Activated CD4-positive, alpha-beta T cell treated with anti-CD3 and anti-CD28 coated beads for 48 hours (primary cell): ENCODE measurements at places on chromosomes 16 and 17.
A peak's percentile ranks its signal among the peaks of the same experiment; 100 is the strongest.

DNA sequence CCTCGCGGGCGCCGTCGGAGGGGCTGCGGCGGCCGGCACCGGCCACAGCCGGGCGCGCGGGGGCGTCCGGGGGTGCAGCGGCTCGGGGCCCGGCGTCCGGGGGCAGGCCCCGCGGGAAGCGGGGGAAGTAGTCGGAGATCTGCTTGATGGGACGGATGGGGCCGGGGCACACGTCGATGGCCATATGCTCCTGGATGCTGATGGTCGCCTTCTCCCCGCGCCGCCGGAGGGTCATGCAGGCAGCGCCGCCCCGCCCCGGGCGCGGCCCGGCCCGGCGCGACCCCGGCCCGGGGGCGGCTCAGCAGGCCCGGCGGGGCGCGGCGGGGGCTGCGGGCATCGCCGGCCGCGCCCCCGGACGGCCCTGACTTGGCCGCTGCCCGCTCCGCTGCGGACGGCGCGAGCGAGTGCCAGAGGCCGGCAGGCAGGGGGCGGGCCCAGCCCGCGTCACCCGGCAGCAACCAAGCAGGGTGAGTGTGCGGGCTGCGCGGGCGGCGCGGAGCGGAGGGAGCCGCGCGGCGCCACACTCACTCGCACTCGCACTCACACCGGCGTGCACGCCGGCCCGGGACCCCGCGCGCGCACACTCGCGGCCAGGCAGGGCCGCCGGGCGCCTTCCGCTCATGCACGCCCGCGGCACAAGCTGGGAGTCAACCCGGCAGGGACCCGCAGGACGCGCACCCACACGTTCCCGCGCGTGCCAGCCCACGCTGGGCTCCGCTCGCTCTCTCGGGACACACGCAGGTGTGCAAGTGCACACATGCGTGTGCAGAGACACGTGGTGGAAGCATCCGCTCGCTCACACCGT is at the start of gene DOC2B:
Gene DOC2B, minus strand, starts transcription at position 406 of the 805 bp plus-strand sequence. Its CDS starts 171 bp downstream, at position 235.
- peak; percentile 33 for DNase-seq

DNA sequence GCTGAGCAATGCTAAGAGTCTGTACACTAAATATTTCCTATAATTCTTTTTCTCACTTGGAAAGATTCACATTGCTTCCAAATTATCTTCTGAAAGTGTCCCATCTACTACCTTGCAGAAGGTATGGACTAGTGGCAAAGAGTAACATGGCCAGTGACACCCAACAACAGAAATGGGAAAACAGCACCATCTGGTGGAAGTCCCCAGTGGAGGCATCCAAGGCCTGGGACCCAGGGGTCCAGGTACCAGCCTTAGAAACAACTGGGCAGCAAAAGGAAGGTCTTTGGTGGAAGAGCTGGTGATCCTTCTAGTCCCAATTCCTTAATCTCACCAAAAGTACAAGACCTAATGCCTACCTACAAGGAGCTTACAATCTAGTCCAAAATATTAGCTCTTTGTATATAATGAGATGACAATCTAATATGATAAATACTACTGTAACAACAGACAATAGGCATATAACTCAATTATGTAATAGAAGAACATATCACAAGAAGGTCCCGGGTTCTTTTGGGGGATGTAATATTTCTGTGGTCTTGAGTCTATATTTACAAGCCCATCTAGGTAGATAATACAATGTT is 55.3 kb downstream of the SKAP1 start:
- peak; percentile 49 for DNase-seq

DNA sequence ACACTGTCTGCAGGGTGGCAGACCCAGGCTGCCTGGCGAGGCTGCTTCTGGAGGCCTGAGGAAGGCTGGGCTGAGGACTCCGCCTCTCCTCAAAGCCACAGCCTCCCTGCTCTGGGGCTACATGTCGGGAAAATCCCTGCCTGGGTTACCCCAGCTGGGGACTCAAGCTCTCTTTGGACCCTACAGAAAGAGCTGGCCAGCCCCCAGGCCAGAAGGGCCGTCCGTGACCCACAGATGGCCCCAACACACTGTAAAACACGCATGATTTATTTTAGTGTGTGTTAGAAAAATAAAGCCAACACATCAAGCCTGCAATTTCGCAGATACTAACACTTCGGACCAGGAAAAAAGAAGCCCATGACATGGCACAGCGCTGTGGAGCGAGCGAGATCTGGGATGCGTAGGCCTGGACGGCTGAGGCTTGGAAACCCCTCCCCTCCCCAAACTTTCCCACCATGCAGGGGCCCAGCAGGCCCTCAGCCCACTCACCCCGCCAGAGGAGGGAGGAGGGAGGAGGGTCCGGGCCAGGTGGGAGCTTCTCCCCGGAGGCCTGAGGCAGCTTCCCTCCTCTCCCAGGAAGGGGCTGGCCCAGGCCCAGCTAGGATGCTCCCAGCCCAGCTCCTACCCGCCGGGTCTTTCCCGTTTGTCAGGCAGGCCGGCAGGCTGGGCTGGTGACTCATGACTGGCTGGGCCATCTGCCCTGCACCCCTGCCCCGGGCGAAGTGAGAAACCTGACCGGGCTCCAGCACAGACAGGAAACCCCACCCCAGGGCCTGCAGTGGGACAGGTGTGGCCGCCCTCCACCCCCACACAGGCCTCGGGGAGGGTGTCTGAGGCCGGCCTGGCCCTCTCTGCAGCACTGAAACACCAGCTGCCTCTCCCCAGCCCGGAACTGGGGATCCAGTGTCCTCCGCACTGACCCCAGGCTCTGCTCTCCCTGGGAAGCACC is 34.1 kb upstream of the SLC38A10 start:
- DNase-seq = no peak

GRCh38 chr17:29778956-29779811 is 150.8 kb downstream of the SSH2 start:
- peak; percentile 87 for DNase-seq

DNA sequence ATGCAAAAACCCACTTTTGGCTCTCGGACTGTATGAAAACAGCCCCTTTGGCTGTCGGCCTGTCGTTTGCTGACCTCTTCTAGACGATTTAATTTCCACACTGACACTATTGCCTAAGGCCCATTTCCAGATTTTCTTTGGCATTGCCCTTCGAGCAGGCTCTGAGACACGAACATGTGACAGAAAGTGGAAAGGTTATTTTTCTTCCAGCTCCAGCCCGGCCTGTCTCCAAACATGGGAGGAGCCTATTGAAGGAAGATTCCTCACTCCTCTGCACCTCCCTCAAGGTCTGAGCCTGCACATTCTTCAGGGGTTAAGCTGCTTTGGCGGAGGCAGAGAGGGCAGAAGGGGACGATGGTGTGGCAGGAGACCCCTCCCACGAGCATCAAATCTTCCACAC is 85.9 kb upstream of the FOXF1 start:
- no peak for DNase-seq

DNA sequence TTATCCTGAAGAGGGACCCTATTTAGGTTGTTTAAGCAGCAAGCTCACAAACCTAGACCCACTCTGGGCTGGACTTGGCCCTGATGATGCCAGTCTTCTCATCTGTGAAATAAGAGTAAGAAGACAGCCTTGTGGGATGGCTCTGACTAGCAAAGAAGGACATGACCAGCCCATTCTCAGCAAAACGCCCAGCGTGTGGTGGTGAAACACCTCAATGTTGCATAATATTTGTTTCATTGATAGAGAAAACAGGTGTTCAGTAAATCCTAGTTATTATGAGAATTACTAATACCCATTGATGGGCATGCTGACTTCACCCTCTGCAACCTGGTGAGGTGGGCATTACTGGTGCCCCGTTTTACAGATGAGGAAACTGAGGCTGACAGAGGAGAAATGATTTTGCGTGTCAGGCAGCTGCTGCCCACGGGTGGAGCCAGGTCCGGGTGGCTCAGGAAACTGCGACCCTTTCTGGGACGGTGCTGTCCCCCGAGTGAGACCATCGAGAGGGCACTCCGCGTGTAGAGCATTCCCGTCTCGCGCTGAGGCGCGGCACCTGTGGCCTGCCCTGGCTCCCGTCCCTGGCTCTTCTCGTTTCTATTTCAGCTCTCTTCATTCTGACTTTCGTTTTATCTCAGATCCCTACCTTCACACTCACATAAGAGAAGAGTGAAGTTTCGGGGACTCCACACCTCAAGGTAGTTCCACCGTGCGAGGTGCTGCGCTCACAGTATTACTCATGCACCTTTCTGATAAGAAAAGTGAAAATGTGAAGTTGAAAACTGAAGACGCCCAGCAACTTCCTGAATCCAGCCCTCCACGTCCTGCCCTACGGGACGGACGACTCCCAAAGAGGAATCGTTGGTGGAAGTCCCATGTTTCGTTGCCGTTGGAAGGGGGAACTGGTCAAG is 48.5 kb downstream of the IRF8 start:
- peak; percentile 77 for DNase-seq

GRCh38 chr17:4229627-4230541 is 33.9 kb downstream of the ANKFY1 start:
- no peak for DNase-seq

DNA sequence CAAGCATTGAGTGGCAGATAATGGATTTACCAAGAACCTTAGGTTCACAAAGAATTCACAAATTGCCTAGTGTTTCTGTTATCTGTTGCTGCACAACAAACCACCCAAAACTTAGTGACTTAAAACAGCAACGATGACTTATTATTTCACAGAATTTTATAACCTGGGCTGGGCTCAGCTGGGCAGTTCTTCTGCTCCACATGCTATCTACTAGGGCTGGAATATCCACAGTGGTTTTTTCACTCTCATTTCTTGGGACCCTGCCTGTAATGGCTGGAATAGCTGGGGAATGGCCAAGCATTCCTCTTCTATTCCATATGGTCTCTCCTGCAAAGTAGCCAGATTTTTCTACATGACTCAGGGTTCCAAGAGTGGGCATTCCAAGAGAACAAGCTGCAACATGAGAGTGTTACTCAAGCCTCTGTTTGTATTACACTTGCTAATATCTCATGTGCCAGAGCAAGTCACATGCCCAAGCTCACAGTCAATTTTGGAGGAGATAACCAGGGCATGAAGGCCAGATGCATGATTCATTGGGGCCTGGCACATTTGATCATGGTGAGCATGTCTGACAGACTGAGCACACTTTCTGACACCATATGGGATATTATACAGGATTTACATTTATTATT is 4.9 kb upstream of the PSMD7 start:
- DNase-seq = no peak

- DNase-seq = peak; percentile 63
These were observed 901 bp downstream of the CDYL2 start for GRCh38 chr16:80803339-80804055.

DNA sequence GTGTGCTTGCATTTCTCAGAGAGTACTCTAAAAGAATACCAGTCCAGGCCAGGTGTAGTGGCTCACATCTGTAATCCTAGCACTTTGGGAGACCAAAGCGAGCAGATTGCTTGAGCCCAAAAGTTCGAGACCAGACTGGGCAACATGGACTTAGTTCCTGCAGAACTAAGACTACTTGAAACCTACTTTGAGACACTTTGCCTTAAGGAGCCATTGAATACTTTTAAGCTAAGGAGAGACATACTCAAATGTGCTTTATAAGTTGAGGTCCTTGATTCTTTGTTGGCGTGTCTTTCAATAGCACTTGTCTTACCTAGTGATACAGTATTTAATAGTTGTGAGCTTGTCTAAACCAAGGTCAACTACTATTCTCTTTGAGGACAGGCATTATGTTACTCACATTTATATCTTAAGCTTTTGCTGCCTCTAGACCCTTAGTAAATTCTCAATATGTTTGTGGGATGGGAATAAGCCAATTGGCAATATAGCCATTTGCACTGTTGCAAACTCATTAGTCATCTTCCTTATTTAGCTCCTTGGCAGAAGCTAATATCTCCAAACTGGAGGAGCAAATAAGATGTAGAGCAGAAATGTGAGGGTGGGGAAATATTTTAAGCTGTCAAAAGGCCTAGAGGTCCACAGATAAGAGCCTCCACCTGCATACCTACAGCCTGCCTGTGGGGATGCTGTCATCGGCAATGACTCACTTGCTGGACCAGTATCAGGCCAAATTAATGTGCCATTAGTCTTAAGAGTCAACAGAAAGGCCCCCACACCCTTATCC is 16.3 kb downstream of the SCPEP1 start:
- DNase-seq = no peak

GRCh38 chr17:81057079-81057730 is 22.3 kb downstream of the BAIAP2 start:
- DNase-seq = no peak

GRCh38 chr17:41793784-41794539 is 7.5 kb upstream of the JUP start:
- no peak for DNase-seq

DNA sequence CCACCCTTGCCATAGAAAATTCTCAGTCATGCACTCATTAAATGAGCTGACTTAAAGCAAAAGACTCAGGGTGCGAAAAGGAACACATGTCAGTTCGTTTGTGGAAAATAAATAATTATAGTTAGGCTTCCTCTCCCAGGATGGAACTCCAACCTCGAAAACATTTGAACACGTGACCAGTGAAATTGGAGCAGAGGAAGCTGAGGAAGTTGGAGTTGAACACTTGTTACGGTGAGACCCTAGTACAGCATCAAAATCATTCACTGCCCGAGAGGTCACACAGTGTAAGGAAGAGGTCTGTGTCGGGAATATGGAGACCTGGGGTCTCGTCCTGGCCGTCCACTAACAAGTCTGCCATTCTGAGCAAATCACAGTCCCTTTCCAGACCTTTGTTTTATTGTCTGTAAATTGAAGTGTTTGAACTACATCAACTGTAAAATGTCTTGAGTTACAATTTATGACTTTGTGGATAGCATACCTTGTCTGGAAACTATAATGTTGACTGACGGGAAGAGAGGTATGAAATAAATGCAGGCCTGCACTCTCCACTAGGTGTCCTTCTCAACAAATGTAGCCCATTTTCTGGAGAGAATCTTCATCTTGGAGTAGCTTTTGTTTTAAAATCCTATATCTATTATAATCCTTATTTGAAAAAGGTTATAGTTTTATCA is 7.7 kb downstream of the PSMD7 start:
- DNase-seq = no peak

DNA sequence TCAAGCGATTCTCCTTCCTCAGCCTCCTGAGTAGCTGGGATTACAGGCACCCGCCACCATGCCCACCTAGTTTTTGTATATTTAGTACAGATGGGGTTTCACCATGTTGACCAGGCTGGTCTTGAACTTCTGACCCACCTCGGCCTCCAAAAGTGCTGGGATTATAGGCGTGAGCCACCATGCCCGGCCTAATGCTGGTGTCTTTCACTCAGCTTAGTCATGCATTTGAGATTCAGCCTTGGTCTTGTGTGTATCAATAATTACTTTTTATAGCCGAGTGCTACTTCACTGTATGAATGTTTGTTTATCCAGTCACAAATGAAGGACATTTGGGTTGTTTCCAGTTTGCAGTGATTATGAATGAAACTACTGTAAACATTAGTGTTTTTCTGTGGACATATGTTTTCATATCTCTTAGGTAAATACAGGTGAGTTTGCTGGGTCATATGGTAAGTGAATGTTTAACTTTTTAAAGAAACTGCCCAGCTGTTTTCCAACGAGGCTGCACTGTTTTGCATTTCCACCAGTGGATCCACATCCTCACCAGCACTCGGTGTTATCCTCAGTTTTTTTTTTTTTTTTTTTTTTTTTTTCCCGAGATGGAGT is 11.0 kb upstream of the PLCG2 start:
- DNase-seq = no peak

GRCh38 chr17:10357768-10358167 is 15.0 kb downstream of the MYH13 start:
- peak; percentile 26 for DNase-seq
